COR-L47 (cell line): ENCODE measurements at places on chromosomes 2 and 18.

DNA sequence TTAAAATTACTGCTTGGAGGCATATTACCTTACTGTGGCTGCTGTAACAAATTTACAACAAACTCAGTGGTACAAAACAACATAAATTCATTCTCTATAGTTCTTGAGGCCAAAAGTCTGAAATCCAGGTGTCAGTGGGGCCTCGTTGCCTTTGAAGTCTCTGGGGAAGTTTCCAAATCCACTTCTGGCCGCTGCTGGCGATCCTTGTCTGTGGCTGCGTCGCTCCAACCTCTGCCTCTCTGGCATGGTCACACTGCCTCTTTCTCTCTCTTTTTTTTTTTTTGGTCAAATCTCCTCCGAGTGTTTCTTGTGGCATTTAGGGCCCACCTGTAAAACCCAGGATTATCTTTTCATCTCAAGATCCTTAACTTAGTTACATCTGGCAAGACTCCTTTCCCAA is 182.8 kb downstream of the ST6GAL2 start:
- DNase-seq = no peak

GRCh38 chr2:236085647-236086046 is 82.5 kb downstream of the GBX2 start:
- DNase-seq = no peak

DNA sequence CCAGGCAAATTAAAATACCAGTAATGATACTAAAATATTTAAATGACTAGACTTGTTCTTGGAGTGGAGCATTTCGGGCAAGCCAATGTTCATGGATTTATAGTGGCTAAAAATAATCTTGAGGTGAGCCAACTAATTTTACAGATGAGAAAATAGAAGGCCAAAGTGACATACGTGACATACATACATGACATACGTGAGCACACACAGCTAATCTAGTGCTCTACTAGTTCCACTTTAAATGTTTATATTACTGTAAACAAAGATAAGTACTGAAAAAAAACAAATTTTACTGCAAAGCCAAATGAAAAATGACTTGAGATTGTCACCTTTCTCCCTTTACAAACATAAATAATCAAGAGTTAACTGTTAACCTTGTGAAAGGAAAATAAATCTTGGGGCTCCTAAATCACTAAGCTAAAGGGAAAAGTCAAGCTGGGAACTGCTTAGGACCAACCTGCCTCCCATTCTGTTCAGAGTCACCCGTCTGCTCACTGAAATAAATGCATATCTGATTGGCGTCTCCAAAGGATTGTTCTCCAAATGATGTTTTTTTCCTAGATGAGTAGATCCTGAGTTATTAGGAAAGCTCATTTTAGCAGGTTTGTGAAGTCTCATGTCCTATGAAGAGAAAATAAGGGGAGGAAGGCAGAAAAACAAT is 96.7 kb downstream of the PMS1 start:
- no peak for DNase-seq

- peak; percentile 51 for DNase-seq
Observed at GRCh38 chr2:106638043-106638442, 150.9 kb downstream of the CD8B2 start.

DNA sequence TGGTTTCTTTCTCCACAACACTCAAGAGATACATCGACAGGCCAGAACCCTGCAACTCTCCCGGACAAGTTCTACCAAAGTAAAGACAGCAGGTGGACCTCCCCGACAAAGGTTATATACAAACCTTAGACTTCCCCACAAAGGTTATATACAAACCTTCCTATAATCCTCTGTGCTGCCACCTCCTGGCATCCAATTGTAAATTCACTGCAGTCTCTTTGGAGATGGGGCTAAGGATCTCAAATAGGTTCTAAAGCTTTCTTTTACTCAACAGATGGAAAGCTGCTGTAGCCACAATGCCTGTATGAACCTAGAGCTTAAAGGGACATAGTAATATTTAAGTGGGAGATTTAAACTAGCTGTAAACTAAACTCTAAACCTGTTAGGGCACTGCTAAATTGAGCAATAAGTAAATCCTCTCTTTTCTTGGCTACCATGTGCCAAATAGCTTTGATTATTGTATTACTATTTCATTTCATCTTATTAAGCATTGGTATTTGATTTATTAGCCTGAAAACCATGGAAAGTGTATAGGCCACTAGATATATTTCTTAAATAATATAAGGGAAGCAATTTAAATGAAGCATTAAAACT is 9.8 kb upstream of the MREG start:
- DNase-seq = no peak

- no peak for DNase-seq
Observed at GRCh38 chr2:103667335-103667884, 905.6 kb downstream of the TMEM182 start.

GRCh38 chr2:33287507-33288005 is 188.9 kb upstream of the RASGRP3 start:
- no peak for DNase-seq
